ENCODE measurements at places on chromosomes 1 and 21.
A peak's percentile ranks its signal among the peaks of the same experiment; 100 is the strongest.

DNA sequence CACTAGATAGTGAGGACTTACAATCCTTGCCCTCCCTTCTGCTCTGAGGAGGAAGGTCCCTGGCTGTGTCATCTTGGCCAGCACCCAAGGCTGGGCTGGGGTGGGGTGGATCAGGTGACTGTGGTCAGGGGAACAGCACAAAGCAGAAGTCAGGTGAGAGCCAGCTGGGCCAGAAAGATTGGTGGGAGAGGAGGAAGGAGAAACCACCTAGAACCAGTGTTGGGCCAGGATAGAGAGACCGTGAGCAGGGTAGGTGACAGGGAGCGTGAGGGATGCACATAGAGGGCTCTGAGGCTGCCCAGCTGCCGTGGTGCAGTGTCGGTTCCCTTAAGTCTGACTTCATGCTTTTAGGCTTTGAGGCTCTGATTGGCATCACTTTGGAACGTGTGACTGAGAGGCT lies 22.7 kb downstream of the NCF2 start:
- peak; percentile 42 for DNase-seq

DNA sequence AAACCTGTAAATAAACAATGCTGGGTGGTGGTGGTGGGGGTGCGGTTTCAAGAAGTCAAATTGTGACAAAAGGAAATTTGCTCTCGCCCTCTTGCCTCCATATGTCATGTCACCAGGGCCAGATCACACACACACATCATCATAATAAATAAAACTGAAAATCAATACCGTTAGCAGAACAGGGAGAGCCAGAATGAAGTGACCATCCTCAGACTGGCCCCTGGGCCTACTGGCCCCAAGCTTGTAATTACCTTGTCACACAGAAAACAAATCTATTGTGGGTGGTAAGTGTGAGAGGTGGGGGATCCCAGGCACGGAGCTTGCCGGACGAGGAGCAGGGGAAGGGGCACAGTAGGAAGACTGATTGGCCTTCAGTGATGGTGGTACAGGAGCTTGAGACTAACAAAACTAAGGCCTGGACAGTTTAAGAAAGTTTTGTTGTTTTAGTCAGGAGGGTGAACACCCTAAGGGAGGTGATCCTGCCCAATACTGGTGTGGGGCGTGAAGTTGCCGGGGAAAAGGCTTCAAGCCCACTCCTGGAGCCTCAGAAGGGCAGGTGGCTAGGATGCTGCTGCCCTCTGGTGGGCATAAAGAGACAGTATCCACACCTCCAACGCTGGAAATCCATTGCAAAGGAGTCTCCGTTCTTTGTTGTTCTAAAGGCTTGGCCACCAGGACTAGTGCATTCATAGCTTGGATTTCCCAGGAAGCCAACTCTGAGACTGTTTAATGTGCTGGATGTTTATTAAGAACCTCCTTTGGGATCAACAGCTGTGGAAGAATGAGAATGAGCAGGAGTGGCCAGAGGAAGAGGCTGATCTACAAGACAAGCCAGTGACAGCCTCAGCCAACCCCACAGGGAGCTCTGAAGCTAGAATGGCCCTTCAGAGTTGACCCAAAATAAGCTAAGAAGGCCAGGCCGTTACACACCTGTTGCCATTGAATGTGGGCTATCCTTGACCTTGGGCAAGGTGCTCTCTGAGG lies 8.1 kb upstream of the C1orf216 start:
- no peak for DNase-seq

DNA sequence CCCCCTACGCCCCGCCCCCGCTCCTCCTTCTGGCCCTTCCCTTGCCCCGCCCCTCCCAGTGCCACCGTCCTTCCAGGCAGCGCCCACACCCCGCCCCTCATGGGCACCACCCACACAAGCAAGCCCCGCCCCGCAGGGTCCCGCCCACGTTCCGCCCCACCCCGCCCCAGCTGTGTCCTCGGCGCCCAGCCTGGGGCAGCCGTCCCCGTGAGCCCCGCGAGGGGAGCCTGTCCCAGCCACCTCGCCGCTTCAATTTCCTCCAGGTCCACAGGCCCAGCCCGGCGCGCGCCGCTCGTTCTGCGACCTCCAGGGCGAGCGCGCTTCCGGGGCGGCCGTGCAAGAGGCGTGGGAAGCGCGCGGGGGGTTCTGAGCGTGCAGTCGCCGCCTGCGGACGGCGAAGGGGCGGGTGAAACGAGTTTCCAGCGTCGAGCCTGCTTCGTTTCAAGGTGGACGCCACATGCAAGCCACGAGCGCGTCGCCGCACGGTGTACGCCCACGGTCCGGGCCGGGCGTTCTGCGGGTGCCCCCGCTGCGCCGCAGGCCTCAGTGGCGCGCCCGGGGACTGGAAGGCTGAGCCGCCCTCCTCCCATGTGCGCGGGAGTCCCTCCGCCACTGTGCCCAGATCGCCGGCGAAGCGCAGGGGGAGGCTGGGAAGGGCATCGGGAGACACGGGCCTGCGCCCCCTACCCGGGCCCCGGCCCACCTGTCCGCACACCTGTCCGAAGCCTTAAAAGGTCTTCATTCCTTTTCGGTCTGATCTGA lies 10.8 kb upstream of the FAAP20 start:
- DNase-seq: peak; percentile 69

DNA sequence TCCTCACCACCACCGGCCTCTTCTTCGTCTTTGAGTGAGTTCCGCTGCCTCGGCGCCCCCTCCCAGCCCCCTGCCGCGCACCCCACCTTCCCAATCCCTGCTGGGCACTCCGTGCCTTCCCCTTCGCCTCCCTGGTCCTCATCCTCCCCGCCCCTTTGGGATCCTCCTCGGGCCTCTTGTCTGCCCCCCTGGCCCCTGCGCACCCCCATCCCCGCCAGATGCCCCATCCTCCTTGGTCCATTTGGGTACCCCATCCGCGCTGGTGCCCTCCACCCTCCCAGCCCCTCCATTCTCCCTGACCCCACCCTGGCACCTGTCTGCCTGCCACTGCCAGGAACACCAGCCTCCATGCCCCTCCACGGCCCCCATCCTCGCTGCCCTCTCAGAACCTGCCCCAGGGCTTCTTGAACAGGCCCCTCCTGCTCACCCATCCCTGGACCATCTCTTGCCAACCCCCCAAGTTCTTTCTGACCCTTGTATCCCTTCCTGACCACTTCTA lies 667 bp downstream of the ZDHHC18 start:
- DNase-seq: no peak

DNA sequence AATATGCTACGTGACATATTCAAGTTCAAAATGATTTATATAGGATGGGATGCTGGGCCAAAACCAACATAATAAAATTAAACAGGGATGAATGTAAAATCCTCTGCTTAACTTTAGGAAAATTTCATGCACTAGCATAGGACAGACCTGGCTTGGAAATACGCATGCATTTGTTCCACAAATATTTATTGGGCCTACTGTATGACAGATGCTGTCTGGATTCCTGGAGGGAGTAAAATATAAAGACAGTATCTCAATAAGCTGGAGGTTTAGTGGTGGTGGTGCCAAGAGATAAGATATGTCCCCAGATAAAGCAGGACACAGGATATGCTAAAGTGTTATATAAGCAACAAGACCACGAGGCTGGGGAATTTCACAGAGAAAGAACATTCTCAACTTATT lies 15.1 kb downstream of the RCSD1 start:
- no peak for DNase-seq

Data from H54 (cell line).